ENCODE measurements at places on chromosomes 12 and 14.

GRCh38 chr14:69241577-69241976 lies 18.4 kb upstream of the GALNT16 start:
- no peak for DNase-seq

- DNase-seq = no peak
Measured at GRCh38 chr12:54430471-54431069, 11.5 kb upstream of the ITGA5 start.

DNA sequence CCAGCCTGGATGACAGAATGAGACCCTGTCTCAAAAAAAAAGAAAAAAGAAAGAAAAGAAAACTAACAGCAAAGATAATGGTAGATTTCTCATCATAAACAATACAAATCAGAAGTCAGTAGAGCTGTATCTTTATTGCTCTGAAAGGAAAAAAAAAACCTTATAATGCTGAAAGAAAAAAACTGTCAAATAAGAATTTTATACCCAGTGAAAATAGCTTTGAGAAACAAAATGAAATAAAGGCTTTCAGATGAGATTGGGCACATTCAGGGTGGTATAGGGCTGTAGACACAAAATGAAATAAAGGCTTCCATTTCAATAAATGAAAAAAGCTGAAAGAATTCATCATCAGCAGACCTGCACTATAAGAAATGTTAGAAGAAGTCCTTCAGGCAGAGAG lies 105.0 kb upstream of the FOXN3 start:
- DNase-seq = no peak

GRCh38 chr14:20555845-20556244 lies 5.0 kb downstream of the RNASE9 start:
- DNase-seq = no peak

Data from stromal cell of bone marrow (primary cell).